ENCODE measurements at places on chromosomes 2 and 18.

GRCh38 chr2:7432436-7432835, 515.2 kb downstream of the RNF144A start:
- no peak for DNase-seq
- H3K36me3 ChIP-seq = no peaks in the 10 kb centered on the region
- H3K27me3 ChIP-seq = peaks cover 30% of the 10 kb centered on the region

- peaks cover 24% of the 10 kb centered on the region for H3K27me3 ChIP-seq
- H3K36me3 ChIP-seq = peaks cover 2% of the 10 kb centered on the region
- H3K4me1 ChIP-seq = peaks cover 3% of the 10 kb centered on the region
- no peak for DNase-seq
- H3K27ac ChIP-seq = no peak overlapping the region
Observed at GRCh38 chr2:175010848-175011254, 5.7 kb upstream of the CHN1 start.

DNA sequence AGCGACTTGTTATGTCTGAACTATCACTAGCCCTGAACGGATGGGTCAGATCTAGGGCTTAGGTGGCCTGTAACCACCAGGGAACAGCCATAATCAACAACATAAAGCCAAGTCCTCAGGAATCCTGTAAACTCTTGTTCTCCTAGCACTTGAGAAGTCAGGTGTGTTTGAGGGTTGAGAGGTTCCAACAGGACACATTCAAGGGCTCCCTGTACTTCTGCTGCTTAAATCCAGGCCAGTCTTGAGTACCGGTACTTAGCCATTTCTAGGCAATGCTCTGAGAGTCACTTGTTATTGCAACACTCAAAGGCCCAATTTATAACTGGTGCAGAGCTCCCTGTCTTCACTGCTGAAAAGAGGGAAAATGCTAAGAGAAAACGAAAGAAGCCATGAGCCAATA, 21.6 kb upstream of the SLC40A1 start:
- no peak overlapping the region for H3K27ac ChIP-seq
- H3K4me1 ChIP-seq = peaks cover 13% of the 10 kb centered on the region
- H3K36me3 ChIP-seq = no peaks in the 10 kb centered on the region
- H3K4me3 ChIP-seq = no peak overlapping the region
- no peak for DNase-seq

DNA sequence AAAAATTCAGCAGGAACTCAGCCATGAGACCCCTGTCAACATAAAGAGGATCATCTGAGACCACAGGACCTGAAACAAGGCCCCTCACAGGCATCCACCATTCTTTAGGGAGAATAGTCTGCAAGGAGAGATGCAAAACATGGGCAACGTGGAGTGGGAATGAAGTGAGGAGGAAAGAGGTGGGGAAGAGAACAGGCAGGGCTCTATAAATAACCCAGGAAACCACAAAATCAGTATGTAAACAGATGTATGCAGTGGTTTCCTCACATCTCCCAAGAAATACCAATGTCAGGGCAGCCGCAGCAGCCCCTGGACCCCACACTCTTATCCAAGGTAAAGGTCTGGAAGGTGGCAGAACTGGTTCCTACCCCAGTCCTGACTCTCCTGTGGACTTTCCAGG, 168.5 kb downstream of the EN1 start:
- H3K36me3 ChIP-seq = no peaks in the 10 kb centered on the region
- no peak overlapping the region for H3K27ac ChIP-seq
- H3K4me3 ChIP-seq = no peak overlapping the region
- peaks cover 12% of the 10 kb centered on the region for H3K27me3 ChIP-seq
- no peak for DNase-seq
- peaks cover 7% of the 10 kb centered on the region for H3K4me1 ChIP-seq

- H3K27ac ChIP-seq = peak overlapping the region; percentile 14
- H3K27me3 ChIP-seq = no peaks in the 10 kb centered on the region
- peaks cover 27% of the 10 kb centered on the region for H3K4me1 ChIP-seq
- no peaks in the 10 kb centered on the region for H3K36me3 ChIP-seq
- DNase-seq = no peak
Observed at GRCh38 chr2:201232467-201232815, 27.9 kb upstream of the CASP8 start.

DNA sequence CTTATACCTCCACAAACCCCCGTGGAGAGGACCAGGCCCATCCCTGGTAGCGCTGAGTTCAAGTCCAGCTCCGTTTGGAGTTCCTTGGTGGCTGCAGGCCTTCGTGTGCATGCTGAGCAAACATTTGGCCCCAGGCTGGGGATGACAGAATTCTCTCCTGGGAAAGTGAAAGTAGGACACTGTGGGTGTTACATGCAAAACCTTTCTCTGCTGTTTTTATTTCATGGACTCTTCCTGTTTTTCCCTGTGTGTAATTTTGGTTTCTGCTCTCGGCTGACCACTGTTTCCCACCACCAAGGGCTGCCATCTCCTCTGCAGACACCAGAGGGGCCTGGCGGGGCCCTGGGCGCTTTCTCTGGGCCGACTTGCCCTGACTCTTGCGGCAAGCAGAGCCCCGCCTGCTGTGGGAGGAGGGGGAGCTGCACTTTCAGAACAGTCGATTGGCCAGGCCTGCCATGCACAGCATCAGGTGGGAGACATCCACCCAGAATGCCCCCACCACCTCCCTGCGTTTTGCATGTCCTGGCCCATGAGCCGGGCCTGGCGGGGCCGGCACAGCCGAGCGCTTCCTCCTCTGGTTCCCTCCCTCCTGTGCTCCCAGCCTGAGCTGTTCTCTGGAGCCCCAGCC, 102.4 kb downstream of the CABLES1 start:
- peak overlapping the region; percentile 82 for H3K27ac ChIP-seq
- peaks cover 22% of the 10 kb centered on the region for H3K36me3 ChIP-seq
- peak overlapping the region; percentile 59 for H3K4me3 ChIP-seq
- H3K4me1 ChIP-seq = peaks cover 60% of the 10 kb centered on the region
- DNase-seq = no peak

- no peak for DNase-seq
- no peak overlapping the region for H3K4me3 ChIP-seq
- peaks cover 10% of the 10 kb centered on the region for H3K4me1 ChIP-seq
- H3K36me3 ChIP-seq = peaks cover 20% of the 10 kb centered on the region
Observed at GRCh38 chr18:70354771-70355170, 65.9 kb downstream of the SOCS6 start.

All from osteocyte (in vitro differentiated cells).